ENCODE measurements at places on chromosomes 5 and 9.

DNA sequence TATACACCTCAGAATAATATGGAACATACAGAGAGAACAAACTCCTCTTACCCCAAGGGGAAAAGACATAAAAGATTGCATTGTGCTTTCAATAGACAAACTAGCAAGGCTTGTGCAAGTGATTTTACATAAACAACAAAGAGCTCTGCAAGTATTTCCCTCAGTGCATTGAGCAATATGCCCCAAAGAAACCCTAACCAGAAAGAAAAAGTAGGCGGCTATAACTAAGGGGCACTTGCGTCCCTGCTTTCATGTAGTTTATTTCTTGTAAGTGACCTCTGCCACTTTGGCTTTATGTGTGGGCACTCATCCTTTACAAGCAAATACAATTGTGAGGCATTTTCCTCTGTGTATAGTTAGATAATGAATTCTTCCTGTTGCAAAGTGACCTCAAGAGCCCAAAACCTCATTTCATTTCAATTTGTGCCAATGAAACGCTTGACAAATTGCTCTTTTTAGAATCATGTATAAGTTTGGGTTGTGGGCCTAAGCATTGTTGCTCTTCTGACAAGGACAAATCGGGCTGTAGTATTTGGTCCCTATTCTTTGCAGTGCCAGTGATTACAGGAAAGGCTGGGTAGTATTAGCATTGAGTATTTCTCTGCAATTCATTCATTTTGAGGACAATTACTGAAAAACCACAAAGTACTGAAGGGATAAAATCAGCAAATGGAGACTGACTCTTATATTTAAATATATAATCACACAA lies 282.2 kb downstream of the DTWD2 start:
- DNase-seq = no peak

- DNase-seq = peak; percentile 24
Measured at GRCh38 chr5:119470851-119471451, 18.7 kb downstream of the HSD17B4 start.

GRCh38 chr9:38362852-38363588 lies 29.5 kb upstream of the ALDH1B1 start:
- peak; percentile 86 for DNase-seq

DNA sequence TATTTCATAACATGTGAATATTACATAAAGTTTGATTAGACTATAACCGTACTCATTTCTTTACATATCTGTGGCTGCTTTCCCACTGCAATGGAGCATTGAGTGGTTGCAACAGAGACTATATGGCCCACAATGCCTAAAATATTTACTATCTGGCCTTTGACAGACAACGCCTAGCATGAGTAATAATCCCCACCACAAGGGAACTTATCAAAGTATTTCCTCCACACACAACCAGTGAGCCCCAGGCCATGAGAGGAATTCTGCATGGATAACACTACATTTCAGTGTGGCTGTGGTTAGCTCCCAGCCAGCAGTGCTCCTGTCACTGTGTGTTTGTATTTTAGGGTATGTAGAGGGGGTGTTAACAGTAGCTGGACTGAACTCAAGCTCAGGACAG lies 54.8 kb downstream of the FAM81B start:
- no peak for DNase-seq

DNA sequence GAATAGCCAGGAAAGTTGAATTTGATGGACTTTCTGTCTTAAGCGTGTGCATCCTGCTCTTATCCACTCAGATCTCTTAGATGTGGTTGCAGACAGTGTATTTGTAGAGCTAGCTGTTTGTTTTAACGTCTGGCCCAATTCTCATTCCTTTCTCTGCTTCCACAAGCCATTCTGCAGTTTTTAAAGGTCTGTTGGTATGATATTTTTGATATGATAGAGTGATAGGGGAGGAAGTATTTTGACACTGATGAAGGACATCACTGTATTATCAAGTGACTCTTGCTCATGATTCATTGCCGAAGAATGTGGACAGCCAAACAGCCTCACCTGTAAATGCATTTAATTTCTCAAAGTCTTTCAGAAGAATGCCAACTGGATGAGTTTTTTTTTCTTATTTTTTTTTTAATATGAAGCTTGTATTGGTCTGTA lies 4.5 kb downstream of the TJP2 start:
- DNase-seq = no peak

- no peak for DNase-seq
Measured at GRCh38 chr5:24407466-24407865, 237.3 kb downstream of the CDH10 start.

DNA sequence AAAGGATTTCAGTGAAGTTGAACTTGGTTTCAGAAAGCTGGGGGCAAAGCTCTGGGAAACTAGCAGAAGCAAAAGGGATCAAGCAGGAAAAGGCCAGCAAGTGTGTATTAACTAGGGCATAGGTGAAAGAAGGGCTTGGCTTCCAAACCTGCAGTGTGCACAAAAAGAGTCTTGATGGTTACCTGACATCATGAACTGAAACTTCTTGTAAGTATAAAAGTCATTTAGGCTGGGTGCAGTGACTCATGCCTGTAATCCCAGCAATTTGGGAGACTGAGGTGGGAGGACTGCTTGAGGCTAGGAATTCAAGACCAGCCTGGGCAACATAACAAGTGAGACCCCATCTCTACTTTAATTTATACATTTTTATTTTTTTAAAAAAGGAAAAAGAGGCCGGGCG lies 216.4 kb downstream of the EPB41L4A start:
- no peak for DNase-seq

DNA sequence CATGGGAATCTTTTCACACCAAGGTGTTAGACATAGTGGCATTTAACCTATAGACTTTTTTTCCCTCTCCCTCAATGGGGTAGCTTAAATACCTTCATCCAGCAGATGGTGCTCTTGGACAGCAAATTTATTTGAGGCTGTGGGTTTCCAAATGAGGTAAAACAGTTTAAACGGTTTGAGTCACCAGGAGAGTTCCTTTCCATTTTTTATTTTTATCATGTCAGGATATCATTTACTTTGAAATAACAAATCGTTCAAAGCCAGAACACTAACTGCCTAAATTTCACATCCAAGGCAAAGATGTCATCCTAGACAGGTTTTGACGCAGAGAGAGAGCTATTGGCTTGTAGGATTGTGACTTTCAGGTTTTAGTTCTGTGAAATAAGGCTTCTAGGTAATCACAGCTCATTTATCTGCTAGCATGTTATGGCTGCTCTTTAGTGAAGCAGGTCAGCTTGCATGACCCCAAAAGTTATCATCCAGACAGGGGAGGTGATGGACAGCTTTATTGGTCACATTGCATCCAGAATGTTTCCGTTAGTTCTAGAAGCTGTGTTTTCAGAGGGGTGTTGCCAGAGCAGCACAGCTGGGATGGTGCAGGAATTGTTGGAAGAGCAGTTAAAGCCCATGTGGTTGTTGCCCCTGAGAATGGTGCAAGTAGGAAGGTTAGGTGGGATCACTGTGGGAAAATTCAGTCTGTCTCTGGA lies 69.8 kb downstream of the KDM4C start:
- DNase-seq = peak; percentile 71

- no peak for DNase-seq
Measured at GRCh38 chr5:148826739-148827070, 294 bp downstream of the ADRB2 start.

DNA sequence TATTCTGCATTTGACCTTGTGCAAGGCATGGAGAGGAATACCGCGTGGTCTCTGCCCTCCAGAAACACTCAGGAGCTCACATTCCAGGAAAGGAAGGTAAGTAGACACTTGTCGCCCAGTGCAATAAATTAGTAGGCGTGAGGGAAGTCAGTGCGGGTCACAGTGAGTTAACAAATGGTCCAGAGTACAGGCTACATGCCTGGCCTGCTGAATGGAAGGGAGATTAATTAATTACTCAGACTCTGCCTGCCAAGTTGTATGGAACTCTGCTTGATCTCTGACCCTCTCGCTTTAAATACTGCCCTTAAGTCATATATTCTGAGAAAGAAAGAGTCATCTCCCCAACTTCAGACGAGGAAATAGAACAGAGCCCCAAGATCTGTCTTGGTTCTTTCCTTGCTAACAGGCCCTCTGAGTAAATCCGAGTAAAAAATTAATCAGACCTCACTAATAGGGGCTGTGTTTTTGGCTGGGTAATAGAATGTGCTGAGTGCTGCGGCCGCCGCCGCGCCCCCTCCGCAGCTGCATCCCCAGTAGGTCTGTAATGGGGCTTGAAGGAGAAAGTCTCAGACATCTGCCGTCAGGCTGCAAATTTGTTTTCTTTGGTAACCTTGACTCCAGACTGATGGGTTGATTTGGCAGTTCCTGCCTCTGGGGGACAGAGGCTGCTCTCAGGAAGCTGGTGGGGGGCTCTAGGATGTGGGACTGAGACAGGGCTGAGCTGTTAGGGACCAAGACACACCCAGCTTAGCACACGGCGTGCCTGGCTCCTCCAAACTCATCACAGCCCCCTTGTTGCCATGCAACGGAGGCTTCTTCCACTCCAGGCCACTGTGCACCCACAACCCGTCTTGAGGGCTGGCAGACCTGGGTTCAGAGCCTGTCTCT lies 144.4 kb downstream of the NSG2 start:
- DNase-seq = no peak

GRCh38 chr5:139402561-139403158 lies 1.2 kb downstream of the SPATA24 start:
- DNase-seq = no peak

DNA sequence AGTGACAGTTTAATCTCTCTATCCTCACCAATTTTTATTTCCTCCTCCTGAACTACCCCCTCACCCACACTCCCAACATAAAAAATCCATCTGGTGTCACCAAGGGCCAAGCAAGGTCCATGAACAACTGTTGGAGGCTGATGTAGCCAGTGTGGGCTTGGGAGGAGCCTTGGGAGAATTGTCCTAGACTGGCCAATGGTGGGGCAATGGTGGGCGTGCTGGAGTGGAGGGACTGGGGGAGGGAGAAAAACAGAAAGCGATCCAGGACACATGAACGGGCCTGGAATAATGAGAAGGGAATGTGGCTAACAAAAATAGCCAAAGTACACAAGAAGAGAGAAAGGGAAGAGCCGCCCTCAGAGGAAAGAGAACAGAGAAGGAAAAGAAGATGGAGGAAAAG lies 272.6 kb downstream of the ENC1 start:
- DNase-seq = no peak

DNA sequence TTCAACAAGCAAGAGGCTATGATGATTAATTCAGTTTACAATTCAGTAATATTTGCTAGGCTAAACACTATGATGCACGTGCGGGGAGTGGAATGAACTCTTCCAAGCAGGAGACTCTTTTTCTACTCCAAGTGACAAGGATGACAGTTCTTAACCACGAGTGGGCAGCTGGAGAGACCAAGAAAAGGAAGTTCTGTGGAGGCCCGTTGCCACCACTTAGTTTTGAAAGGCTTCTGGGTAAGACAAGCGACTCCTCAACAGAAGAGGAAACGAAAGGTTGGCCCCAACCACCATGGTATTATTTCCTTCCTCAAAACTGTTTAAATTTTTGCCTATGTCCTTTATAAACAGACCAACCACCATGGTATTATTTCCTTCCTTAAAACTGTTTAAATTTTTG lies 2.8 kb downstream of the DCAF12 start:
- DNase-seq = no peak

GRCh38 chr5:52560366-52560765 lies 227.3 kb upstream of the ITGA1 start:
- DNase-seq = no peak

DNA sequence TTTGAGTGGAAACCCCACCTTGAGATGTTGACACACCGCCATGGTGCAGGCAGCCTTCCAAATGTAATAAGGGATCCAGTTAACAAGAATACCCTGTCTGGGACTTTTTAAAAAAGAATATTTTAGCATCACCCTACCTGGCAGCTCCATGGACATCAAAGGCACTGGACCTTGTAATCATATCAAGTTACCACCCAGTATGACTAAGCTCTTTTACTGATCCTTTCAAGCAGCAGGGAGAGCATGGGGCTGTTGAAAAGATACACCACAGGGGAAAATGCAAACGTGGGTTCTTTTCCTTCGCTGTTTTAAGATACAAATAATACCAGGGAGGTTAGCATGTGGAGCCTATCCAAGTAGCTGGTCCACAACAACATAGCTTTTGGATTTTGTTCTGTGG lies 211.2 kb downstream of the SAXO1 start:
- no peak for DNase-seq

DNA sequence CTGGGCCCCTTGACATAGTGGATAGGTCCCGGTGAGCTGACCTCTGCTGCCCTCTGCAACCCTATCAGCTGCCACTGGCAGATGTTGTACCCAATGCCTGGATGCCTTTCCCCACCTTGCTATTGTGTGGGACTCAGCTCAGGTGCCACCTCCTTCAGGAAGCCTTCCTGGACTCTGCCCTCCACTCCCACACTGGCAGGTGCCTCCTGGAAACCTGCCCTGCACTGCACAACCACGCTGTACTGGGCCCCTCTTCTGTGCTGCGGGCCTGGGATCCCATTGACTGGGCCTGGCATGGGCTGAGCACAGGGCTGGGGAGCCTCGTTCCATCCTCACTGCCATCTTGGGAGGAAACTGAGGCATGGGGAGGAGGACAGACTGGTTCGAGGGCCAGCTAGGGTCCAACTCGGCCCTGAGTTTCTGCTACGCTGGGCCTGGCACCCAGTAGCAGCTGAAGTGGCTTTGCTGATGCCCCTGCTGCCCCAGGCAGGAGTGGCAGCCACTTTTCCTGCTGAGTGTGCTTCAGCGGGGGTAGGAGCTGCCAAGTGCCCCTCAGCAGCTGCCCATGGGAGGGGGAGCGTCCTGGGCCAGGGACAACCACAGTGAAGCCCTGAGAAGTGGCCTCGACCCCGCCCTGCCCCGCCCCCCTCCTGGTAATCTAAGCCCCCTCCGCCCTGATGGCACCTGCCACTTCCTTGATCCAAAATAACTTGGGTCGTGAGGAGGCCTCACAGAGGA lies 1.3 kb downstream of the AK1 start:
- no peak for DNase-seq

GRCh38 chr5:135394095-135394494 lies 4.9 kb downstream of the MACROH2A1 start:
- DNase-seq = no peak

- no peak for DNase-seq
Measured at GRCh38 chr5:146788898-146789297, 89.7 kb downstream of the PPP2R2B start.

- DNase-seq = no peak
Measured at GRCh38 chr9:106575823-106576222, 287.1 kb upstream of the ZNF462 start.

- DNase-seq = no peak
Measured at GRCh38 chr5:72940082-72940481, 15.8 kb upstream of the FCHO2 start.

GRCh38 chr9:77883133-77883532 lies 148.5 kb downstream of the GNAQ start:
- no peak for DNase-seq

DNA sequence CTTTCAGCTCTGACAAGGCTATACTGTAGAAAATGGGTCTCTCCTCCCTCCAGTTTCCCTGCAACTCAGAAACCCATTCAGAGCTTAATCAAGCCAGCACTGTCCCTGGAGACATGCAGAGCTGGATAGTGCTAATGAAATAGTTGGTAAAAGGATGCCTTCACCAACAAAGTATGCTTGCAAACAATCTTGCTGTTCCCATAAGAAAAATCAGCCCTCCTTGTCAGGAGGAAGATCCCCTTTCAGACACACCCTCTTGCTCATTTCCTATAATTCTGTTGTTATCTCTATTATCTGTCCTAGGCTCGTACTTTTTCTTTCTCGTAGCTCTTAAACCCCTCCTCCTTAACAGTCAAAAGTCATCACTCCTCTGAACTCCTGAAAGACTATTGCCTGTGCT lies 9.9 kb upstream of the OSMR start:
- no peak for DNase-seq

- no peak for DNase-seq
Measured at GRCh38 chr5:135720191-135720590, 114.3 kb upstream of the SLC25A48 start.

All from cardiac muscle cell (in vitro differentiated cells and primary cell).